Left hindlimb (tissue), 1 donor: ENCODE measurements at places on chromosomes 12 and 14.

DNA sequence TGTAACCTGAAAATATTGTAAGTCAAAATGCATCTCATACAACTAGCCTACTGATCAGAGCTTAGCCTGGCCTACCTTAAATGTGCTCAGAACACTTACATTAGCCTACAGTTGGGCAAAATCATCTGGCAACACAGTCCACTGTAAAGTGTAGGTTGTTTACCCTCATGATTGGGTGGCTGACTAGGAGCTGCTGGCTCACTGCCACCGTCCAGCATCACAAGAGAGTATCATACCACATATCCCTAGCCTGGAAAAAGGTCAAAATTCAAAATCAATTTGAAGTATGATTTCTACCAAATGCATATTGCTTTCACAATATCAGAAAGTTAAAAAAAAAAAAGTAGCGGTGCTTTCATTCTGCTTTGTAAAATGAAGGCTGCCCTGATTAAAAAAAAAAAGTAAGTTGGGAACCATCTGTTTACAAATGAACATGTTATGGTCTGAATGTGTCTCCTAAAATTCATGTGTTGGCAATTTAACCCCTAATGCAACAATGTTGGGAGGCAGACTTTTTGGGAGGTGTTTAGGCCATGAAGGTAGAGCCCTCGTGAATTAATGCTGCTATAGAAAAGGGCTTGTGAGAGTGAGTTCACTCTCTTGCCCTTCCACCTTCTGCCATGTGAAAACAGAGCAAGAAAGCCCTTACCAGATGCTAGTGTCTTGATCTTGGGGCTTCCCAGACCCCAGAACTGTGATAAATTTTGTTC lies 211.8 kb downstream of the PPM1H start:
- DNase-seq: no peak

GRCh38 chr12:127340381-127340780 lies 926.6 kb upstream of the TMEM132C start:
- no peak for DNase-seq

DNA sequence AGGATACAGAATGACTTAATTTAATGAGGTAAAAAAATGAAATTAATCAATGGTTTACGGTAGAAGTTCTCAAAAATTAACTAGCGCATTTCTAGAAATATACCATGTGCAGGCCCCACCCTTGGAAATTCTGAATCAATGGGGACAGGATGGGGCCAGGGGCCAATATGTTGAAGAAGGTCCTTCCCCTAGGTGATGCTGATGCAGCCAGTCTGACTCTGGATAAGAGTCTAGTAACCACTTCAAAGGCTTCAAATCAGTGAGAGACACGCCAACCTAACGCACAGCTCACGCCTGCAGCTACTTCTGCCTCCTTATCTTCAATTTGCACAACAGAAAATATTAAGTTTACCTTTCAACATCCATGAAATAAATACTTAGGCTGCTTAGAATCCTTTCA lies 14.9 kb downstream of the GIT2 start:
- DNase-seq: no peak

DNA sequence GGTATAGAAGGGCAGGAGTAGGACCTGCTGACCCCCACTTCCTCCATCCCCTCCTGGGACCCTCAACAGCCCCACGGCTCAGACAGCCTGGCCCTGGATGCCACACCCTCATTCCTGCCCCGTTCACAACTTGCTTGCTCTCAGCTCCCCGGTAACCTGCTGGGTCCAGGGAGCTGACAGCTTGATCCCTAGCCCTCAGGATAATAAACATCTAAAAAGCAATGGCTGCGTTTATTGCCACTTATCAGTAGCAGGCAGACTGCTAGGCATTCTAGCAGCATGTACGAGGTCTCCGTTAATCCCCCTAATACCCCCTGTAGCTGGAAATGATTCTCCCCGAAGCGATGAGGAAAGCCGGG lies 24.3 kb upstream of the RPLP0 start:
- DNase-seq: no peak

- DNase-seq: no peak
These were observed 12.7 kb downstream of the OSBPL8 start for GRCh38 chr12:76546889-76547288.

DNA sequence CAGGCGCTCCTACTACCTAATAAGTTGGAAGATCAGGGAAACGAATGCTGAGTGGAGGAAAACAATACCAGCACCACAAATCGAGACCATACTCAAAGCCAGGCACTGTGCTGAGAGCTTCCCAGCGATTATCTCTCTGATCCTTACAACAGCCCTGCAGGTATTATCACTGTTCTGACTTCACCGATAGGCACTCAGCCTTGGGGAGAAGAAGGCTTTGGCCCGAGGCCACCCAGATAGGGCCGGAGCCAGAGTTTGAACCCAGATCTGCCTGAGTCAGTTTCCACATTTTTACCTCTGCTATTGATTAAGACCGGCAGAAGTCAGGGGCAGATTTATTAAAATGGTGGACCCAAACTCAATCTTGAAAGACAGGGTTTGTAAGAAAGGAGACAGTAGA lies 4.9 kb downstream of the SVOP start:
- DNase-seq: no peak

DNA sequence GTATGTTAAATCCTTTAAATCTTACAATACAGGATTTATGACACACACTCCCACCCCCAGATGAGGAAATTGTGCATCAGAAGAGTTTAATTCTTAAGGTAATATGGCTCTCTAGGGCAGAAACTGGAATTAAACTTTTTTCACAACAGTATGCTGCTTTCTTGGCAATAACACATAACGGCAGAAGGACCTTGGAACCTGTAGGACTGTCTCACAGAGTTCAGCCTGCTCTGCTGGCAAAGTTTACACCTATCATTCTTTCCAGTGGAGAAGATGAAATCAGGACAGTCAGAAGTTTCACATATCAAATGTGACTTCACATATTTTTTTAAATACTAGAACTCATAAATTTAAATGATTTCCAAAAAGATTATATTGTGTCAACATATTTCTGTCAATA lies 30.6 kb upstream of the MYF6 start:
- no peak for DNase-seq

DNA sequence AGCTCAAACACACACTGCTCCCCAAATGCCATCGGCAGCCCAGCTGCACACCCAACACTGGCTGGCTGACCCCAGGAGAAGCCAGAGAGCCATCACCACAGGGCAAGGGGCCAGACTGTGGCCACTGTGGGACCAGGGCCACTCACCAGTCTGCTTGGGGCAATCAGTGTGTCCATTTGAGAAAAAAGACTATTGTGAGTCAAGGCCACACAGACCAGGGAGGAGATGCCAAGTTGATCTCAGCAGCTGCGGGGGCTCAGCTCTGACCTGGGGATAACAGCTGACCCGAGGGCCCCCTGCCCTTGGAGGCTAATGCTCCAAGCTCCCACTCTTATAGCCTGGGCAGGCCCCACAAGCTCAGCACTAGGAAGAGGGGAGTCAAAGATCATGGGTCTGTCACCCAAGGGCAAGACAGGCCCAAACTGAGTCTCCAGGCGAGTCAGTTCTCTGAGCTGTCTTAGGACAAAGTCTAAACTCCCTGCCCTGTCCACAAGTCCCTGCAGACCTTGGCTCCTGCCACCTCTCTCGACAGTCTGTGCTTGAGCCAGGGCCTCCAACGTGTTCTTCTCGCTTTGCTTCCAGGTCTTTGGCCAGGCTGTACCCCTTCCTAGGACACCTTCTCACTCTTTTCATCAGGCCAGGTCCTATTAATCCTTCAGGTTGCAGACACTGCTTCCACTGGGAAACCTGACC lies 30.1 kb upstream of the PNMA1 start:
- DNase-seq: peak; percentile 42

GRCh38 chr14:91891721-91892220 lies 24.4 kb upstream of the TC2N start:
- DNase-seq: peak; percentile 81

GRCh38 chr14:73441286-73441685 lies 17.1 kb downstream of the NUMB start:
- no peak for DNase-seq

DNA sequence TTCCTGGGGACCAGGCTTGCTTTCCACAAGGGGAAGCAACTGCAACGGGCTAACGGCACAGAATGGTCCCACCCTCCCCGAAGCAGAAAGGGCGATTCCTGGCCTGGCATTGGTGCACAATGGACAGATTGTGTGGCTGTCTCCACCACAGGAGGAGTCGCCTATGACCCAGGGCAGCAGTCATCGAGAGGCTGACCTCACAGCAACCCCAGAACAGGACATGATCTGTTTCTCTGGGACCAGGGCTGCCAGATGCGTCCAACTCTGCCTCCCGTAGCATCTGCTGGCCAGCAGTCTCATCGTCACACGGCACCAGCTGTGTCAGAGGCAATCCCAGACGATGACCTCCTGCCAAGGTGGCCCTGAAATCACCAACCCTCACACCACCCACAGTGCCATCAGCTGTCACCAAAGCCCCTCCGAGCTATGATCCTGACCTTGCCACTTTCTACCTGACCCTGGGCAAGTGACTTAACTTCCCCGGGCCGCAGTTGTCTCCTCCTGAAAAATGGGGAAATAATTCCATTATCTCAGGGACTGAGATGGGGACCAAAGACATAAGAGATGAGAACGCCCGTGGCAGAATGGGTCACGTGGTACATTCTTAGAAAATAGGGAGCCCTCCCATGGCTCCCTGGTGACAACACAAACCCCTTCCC lies 86.7 kb downstream of the CHGA start:
- DNase-seq: no peak

- DNase-seq: no peak
These were observed 11.2 kb downstream of the FIGNL2 start for GRCh38 chr12:51837286-51837685.

GRCh38 chr12:123163227-123163626 lies 12.3 kb upstream of the PITPNM2 start:
- DNase-seq: no peak

DNA sequence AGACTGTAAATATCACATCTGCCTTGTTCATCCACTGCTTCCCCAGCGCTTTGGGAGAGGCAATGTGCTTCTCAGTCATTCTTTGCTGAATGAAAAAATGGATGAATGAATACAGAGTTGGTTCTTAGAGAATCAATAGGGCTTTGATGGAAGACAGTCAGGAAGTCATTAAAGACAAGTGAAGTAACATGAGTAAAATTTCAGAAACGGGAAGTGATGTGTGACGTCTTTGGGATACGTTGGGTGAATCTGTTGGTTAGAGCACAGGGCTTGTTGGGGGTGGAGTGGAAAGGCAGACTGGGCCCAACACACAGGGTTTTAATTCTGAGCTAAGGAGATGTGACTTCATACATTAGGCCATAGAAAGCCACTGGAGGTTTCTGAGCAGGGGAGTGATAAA lies 39.0 kb upstream of the NRXN3 start:
- DNase-seq: no peak
